ENCODE measurements at places on chromosomes 2 and 18. TPM values are rescaled to one million over a fixed set of nuclear protein-coding genes. Genes with fewer than 3 reads are reported as not detected.

The ABCB11 gene
- total RNA-seq, result not detected

DNA sequence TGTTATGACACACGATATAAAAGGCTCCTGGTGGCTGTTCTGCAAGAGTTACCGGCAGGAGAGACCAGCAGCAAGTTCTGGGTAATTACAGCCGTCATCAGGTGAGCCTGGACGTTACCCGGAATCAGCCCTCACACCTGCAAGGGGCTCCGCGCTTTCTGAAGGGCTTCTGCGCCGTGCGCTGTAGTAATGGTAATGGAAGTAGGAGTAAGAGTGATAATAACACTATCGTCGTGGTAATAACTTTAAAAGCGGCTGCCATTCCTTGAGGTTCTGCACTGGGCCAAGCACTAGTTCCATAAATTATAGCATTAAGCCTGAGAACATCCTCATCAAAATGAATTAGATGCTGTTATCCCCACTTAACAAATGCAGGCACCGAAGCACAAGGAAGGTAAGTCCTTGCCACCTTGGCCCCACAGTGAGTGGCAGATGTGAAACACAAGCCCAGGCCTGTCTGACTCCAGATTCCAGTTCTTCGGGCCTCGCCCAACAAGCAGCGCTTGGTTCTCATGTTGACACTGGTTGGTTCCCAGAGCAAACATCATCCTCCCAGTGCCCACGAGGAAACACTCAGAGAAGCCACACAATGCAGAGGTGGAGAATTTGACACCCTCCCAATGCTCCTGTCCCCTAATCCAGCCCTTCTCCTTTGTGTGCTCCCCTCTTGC lies 205.2 kb downstream of the EIPR1 start:
- H3K36me3 ChIP-seq, result peaks cover 2% of the 10 kb centered on the region
- no peak overlapping the region for H3K27ac ChIP-seq
- no peak overlapping the region for H3K4me3 ChIP-seq

DNA sequence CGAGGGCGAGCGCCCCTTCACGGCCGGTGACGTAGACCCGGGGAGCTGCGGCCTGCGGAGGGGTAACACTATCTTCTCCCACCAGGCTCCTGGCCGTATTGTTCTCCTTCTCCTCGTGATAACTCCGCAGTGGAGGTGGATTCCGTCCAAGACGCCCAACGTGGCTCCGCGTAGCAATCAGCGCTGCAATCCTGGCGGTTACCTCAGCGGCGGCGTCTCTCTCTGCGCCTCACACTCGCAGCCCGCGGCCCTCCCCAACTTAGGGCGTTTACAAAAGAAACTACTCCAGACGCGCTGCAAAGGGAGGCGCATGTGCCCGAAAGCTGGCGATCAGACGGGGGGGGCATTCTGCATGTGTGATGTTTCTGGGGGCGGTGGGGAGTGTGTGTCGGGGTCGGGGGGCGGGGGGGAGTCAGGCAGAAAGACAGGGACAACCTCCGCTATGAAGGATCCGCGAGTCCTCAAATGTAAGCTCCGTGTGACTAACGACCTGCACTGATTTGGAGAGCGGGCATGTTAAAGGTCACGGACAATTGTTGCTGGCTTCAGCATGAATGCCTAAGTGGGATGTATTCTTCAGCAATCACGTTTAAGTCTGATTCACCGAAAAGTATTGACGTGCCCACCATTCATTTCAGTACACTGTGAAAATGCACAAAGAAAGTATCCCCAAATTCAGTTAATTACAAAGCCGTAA lies 1.3 kb upstream of the ZNF516 start:
- peaks cover 21% of the 10 kb centered on the region for H3K4me1 ChIP-seq
- H3K27me3 ChIP-seq, result peaks cover 65% of the 10 kb centered on the region
- DNase-seq, result no peak
- H3K36me3 ChIP-seq, result no peaks in the 10 kb centered on the region

- H3K27me3 ChIP-seq, result no peaks in the 10 kb centered on the region
- peaks cover 91% of the 10 kb centered on the region for H3K36me3 ChIP-seq
- peak overlapping the region; percentile 3 for H3K4me3 ChIP-seq
- DNase-seq, result no peak
Measured at GRCh38 chr2:230447455-230448451, 31.8 kb downstream of the SP100 start.

The POTEJ gene
- not detected for total RNA-seq

GRCh38 chr2:96463119-96463518 lies 42.0 kb downstream of the NEURL3 start:
- H3K27me3 ChIP-seq, result peaks cover 6% of the 10 kb centered on the region
- no peaks in the 10 kb centered on the region for H3K36me3 ChIP-seq
- H3K27ac ChIP-seq, result no peak overlapping the region
- no peaks in the 10 kb centered on the region for H3K4me1 ChIP-seq
- no peak overlapping the region for H3K4me3 ChIP-seq
- no peak for DNase-seq

GRCh38 chr2:85702172-85702571 lies 8.0 kb downstream of the GNLY start:
- no peak for DNase-seq
- peaks cover 6% of the 10 kb centered on the region for H3K36me3 ChIP-seq
- peak overlapping the region; percentile 67 for H3K27ac ChIP-seq
- peaks cover 70% of the 10 kb centered on the region for H3K4me1 ChIP-seq
- H3K4me3 ChIP-seq, result no peak overlapping the region
- peaks cover 6% of the 10 kb centered on the region for H3K27me3 ChIP-seq

The FAM237A gene
- total RNA-seq, result not detected

DNA sequence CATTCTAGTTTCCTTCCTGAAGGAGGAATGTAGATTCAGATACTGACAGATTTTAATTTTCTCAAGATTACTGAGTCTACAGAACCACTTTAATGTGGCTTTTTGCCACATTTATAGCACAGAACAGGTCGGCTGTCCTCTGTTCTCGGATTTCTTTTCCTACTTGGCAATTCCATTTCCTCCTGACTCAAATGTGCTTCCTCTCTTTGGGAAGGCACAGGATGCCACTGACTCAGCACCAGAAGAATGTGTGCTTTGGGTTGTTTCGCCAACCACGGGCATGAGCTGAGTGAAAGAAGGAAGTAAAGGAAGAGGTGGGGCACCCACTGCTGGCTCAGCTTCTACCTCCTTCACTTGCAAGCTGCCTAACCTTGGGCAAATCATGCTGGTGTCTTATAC lies 970.6 kb upstream of the ACVR2A start:
- no peak for DNase-seq
- no peak overlapping the region for H3K4me3 ChIP-seq
- H3K27ac ChIP-seq, result no peak overlapping the region
- no peaks in the 10 kb centered on the region for H3K4me1 ChIP-seq

The UGT1A3 gene
- total RNA-seq, result not detected

GRCh38 chr18:79123948-79124347 lies 54.8 kb downstream of the ATP9B start:
- DNase-seq, result no peak
- no peaks in the 10 kb centered on the region for H3K27me3 ChIP-seq
- H3K36me3 ChIP-seq, result peaks cover 19% of the 10 kb centered on the region
- H3K4me3 ChIP-seq, result no peak overlapping the region

GRCh38 chr18:54957996-54958395 lies 1.3 kb downstream of the CCDC68 start:
- DNase-seq, result no peak
- no peak overlapping the region for H3K27ac ChIP-seq
- peaks cover 1% of the 10 kb centered on the region for H3K36me3 ChIP-seq
- H3K27me3 ChIP-seq, result peaks cover 65% of the 10 kb centered on the region
- H3K4me3 ChIP-seq, result no peak overlapping the region

- H3K4me1 ChIP-seq, result no peaks in the 10 kb centered on the region
- H3K4me3 ChIP-seq, result no peak overlapping the region
- no peaks in the 10 kb centered on the region for H3K36me3 ChIP-seq
- no peak for DNase-seq
- no peaks in the 10 kb centered on the region for H3K27me3 ChIP-seq
Measured at GRCh38 chr18:37554399-37554787, 11.2 kb downstream of the CELF4 start.

The PSME4 gene
- total RNA-seq, result 70.0 TPM

DNA sequence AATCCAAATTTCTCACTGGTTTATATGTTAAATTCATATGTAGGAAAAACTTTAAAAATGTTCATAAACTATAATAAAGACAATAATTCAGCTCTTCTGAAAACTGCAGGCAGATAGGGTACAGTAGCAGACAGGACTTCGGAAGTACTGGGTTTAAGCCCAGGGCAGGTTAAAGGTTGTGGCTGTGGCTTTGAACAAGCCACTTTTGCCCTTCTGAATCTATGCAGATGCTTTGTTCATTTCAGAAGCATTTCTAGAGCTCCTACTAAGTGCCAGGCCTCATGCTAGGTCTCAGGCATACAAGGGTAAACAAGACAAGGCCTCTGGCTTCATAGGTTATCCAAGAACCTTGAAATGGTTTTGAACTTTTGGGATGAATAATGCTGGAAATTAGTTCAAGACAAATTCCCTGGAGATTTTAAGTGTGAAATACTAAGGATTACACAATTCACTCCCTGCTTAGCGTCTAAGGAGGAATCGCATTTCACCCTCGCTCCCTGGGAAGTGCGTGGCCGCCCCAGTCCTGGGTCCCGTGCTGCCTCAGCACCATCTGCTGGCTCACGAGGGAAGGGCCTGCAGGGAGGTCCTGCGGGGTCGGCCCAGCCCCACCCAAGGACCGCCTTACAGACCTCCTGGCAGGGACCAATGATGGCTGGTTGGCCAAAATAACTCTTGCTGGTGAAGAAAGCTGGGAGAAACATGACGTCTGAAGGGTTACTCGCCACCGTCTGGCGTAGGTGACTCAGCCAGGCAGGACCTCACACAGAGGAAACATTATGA lies 67.7 kb upstream of the L3MBTL4 start:
- H3K27ac ChIP-seq, result no peak overlapping the region
- DNase-seq, result no peak
- no peaks in the 10 kb centered on the region for H3K27me3 ChIP-seq
- H3K4me1 ChIP-seq, result no peaks in the 10 kb centered on the region

The RNU2-63P gene
- total RNA-seq, result 48.9 TPM

The TTR gene
- not detected for total RNA-seq

GRCh38 chr18:60411715-60412114 lies 39.1 kb upstream of the MC4R start:
- DNase-seq, result no peak
- no peak overlapping the region for H3K27ac ChIP-seq
- no peaks in the 10 kb centered on the region for H3K27me3 ChIP-seq

- H3K36me3 ChIP-seq, result peaks cover 27% of the 10 kb centered on the region
- H3K27me3 ChIP-seq, result no peaks in the 10 kb centered on the region
- H3K4me1 ChIP-seq, result peaks cover 28% of the 10 kb centered on the region
- no peak overlapping the region for H3K27ac ChIP-seq
- DNase-seq, result no peak
- no peak overlapping the region for H3K4me3 ChIP-seq
Measured at GRCh38 chr2:37593024-37593423, 78.4 kb downstream of the CDC42EP3 start.

The PDCD1 gene
- total RNA-seq, result 4.1 TPM

GRCh38 chr2:12918138-12918834 lies 201.6 kb downstream of the TRIB2 start:
- no peaks in the 10 kb centered on the region for H3K4me1 ChIP-seq
- H3K4me3 ChIP-seq, result no peak overlapping the region
- DNase-seq, result no peak
- H3K27ac ChIP-seq, result no peak overlapping the region
- peaks cover 16% of the 10 kb centered on the region for H3K27me3 ChIP-seq

DNA sequence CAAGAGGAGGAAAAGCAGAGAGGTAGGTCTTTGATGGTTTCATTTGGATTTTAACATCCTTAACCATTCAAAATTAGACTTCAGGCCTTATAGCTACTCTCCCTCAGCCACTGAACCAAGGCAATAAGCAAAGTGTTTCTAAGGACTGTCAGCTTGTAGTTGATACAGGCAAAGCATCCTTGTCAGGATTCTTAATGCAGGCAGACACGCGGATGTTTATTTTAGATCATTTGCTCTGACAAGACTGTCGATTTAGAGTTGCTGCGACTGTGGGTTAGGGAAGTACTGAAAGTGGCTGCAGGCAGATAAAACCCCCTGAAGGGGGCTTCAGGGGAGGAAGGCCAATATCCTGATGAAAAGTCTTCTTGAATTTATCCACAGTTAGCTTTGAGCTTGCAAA lies 46.6 kb downstream of the CDH20 start:
- DNase-seq, result no peak
- H3K27me3 ChIP-seq, result no peaks in the 10 kb centered on the region
- H3K27ac ChIP-seq, result no peak overlapping the region
- no peak overlapping the region for H3K4me3 ChIP-seq
- no peaks in the 10 kb centered on the region for H3K36me3 ChIP-seq

DNA sequence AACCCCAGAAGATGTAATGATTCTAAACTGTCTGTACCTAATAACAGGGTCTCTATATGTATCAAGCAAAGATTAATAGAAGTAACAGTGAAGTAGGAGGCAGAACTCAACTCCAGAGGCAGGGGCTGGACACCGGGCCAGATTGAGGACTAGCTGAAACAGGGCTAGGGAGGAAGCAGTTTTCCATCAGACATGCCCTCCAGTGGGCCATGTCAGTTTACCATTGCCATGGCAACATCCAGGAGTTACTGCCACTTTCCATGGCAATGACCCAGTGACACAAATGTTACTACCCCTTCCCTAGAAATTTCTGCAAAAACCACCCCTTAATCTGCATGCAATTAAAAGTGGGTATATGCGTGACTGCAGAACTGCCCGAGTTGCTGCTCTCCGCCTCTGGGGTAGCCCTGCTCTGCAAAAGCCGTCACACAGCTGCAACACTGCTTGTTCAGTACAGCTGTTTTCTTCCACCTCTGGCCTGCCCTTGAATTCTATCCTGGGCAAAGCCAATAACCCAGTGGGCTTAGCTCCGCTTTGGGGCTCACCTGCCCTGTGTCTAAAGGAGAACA lies 58.7 kb downstream of the TMEM18 start:
- H3K27ac ChIP-seq, result no peak overlapping the region
- H3K36me3 ChIP-seq, result no peaks in the 10 kb centered on the region
- peaks cover 7% of the 10 kb centered on the region for H3K27me3 ChIP-seq
- peak; percentile 8 for DNase-seq
- H3K4me1 ChIP-seq, result no peaks in the 10 kb centered on the region

DNA sequence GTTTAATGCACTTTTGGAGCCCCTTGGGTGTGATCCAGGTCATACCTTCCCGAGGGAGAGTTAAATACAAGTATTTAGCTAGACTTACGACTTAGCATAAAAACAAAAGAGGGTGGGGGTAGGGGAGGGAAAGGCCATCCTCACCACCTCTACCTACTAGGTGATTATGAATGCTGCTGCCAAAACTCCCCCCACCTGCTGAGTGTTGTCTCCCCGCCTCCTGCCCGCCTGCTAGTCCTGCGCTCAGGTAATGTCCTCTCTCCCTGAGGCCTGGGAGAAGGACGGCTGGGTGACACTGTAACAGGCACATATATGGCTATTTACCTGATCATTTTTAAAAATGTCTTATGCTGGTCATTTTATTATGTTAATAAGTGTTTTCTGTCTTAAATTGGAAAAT lies 3.0 kb upstream of the NCKAP5 start:
- no peaks in the 10 kb centered on the region for H3K36me3 ChIP-seq
- H3K4me3 ChIP-seq, result no peak overlapping the region
- H3K27ac ChIP-seq, result no peak overlapping the region
- no peak for DNase-seq
- peaks cover 19% of the 10 kb centered on the region for H3K27me3 ChIP-seq

GRCh38 chr2:144924827-144925226 lies 404.9 kb upstream of the ZEB2 start:
- no peak overlapping the region for H3K27ac ChIP-seq
- DNase-seq, result no peak
- no peaks in the 10 kb centered on the region for H3K36me3 ChIP-seq
- peaks cover 23% of the 10 kb centered on the region for H3K27me3 ChIP-seq
- peaks cover 4% of the 10 kb centered on the region for H3K4me1 ChIP-seq
